ENCODE measurements at places on chromosomes 13 and 19.

- no peak for DNase-seq
These were observed 24.3 kb upstream of the EEF1AKMT1 start for GRCh38 chr13:20798027-20798426.

GRCh38 chr13:62209529-62209928 lies 793.9 kb upstream of the PCDH20 start:
- DNase-seq = no peak

- peak; percentile 60 for DNase-seq
These were observed 39.5 kb upstream of the RPL21 start for GRCh38 chr13:27211771-27212364.

GRCh38 chr19:47561440-47562057 lies 11.4 kb downstream of the ZNF541 start:
- no peak for DNase-seq

DNA sequence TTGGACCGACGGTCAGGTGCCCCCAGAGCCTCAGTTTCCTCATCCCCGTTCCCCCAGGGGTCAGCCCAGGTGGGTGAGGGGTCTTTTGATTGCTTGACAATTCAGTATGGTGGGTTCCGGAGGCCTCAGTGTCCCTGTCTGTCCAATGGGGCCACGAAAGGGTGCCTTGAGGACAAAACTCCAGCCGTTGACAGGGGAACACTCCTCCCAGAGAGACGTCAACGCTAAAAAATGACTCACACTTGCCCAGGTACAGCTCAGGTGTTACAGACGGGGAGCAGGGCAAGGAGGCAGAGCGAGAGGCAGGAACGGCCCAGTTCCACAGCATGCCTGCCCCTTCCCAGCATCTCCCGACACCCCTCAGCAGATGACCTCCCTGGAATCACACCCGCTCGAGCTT lies 1.8 kb downstream of the TNFAIP8L1 start:
- no peak for DNase-seq

- no peak for DNase-seq
These were observed 8.2 kb upstream of the LATS2 start for GRCh38 chr13:21069561-21070004.

- DNase-seq = no peak
These were observed 3.2 kb downstream of the SH3GL1 start for GRCh38 chr19:4396949-4397783.

DNA sequence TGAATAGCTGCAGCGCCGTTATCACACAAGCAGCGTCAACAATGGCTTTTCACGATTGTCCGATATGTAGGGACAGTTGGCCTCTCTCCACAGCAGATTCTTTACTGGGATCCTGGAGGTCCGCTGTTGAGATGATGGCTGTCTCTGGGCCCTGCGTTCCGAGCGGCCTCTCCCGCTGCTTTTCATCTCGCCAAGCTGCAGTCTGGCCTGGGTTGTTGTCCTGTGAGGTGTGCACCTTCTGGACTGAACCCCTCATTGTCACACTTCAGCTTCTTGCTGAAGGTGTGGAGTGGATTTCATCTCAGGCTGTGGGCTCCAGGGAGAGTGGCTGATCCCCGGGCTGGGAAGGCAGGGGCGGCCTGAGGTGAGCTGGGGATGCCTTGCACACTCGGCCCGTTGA lies 9.6 kb downstream of the UPF1 start:
- DNase-seq = no peak

GRCh38 chr19:49553451-49554271 lies 25.9 kb downstream of the RCN3 start:
- DNase-seq = no peak
